ENCODE measurements at places on chromosomes 2 and 18.
A peak's percentile ranks its signal among the peaks of the same experiment; 100 is the strongest.

GRCh38 chr2:96962567-96963203, 23.7 kb downstream of the FAM178B start:
- peak; percentile 49 for DNase-seq

DNA sequence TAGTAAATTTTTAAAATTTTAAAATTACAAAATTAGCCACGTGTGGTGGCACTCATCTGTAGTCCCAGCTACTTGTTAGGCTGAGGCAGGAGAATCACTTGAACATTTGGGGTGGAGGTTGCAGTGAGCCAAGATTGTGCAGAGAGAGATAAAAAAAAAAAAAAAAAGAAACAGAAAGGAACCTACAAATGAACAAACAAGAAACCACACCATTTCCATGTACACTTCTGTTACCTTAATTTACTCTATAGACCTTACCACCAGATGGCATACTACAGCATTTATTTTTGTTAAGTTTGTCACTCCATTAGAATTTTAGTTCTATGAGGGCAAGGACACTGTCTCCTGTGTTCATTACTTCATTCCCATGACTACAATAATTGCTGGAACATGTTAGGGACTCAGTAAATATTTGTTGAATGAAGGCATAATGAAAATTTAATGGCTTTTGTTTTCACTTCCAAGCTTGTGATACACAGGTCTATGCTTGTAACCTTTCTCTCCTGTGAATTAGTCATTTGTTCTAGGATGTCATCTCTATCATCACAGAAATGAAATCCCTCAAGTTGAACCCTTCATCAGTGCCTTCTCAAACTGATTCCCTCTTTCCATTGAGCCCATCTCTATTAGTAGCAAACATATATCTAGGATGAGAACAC, 76.0 kb downstream of the ARHGAP15 start:
- no peak for DNase-seq

DNA sequence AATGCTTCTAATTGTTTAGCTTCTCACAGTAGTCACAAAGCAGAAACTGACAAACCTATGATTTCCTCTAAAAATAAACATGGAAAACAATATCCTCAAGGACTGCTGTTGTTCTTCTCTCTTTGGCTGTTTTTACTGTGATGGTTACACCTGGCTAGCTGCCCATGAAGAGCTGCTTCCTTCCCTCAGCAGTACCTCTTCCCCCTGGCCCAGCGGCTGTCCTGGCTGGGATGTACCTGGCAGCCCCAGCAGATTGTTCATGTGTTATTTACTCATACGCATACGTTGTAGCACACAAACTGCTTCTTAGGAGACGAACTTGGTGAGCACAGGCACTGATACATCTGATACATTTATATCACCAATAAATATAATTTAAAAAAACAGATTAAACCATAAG, 27.4 kb downstream of the NEMP2 start:
- DNase-seq = no peak

DNA sequence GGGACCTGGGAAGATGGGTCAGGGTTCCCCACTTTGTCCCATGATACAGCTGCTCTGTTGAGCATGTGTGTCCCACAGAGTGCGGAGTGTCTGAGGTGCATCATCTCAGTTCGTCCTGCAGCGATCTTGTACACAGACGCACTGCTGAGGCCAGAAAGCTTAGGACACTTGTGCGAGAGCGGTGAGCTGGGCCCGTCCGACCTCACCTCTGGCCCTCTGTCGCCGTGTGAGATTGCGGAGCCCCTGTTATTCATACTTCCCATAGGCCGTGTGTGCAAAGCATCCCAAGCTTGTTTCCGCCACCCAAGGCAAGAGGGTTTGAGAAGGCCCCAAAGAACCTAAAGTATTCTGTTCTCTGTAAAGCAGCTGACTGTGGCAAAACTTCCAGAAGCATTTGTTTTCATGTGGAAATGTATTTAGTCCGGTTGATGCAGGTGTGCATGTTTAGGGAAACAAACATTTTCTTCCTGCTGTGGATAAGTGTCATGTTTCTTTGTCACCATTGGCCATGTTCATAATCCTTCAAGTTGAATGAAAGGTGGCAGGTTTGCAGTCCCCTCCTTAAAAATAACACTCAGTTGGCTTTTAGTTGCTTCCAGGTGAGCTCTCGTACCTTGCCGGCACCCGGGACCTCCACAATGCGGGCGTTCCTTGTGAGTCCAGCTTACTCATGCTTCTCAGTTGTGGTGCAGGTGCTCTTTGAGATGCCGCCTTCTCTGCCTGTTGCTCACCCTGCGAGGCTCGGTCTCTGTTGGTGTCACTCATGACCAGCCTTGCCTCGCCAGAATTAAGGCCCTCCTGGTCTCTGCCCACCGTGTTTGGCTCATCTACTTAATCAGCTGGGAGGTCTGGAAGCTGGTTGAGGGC, 5.3 kb downstream of the AGAP1 start:
- DNase-seq = no peak

GRCh38 chr2:54456362-54456611, 160 bp downstream of the SPTBN1 start:
- no peak for DNase-seq

DNA sequence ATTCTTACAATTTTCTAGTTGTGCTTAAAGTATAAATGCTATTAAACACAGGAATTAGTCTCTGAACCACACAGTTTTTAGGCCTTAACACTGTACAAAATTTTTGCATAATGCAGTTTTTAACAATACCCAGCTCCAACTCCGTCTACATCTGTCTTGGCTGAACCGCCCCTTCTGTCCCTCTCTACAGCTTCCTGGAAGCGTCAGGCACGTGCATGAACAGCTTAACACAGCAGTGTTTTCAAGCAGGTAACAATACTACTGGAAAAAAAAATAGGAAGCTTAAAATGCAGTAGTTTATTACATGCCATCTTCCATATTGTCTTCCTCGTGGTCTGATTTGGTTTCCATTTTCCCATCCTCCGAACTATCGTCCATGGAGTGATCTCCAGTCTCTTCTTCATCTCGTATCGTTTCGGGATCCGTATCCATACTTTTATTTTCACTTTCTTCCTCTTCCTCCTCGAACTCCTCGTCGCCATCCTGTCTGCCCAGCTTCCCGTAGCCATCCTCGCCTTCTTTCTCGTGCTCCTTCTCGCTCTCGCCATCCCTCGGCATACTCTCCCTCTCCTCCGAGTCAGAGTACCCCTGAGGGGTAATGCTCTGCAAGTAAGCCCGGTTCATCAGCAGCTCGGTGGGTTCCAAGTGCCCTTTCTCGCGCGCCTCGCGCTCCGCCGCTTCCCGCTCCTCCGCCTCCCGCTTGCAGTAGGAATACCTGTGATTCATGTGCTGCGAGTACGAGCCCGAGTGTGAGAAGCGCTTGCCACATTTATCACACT, 130.6 kb downstream of the ZEB2 start:
- no peak for DNase-seq

- no peak for DNase-seq
Observed at GRCh38 chr2:126902859-126903258, 4.2 kb downstream of the TEX51 start.

- DNase-seq = no peak
Observed at GRCh38 chr2:161946489-161947107, 127.4 kb downstream of the DPP4 start.

- no peak for DNase-seq
Observed at GRCh38 chr2:131122496-131122895, 17.4 kb downstream of the PLEKHB2 start.

DNA sequence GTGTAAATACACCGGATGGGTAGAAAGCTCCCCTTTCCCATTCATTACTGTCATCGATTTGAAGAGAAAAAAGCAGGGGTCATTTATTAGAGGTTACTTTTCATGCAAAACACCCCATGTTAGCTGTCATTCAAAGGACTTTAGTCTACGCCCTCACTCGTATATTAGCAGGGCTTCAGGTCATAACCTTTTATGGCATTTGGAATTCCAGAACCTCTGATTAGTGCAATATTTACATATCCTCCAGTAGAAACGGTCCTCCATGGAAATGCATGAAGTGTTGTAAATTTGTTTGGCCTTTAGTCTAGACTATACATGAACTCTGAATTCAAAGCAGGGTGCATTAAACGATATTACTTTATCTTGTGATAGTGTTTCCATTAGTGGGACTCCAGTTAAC, 180.5 kb downstream of the ZNF516 start:
- no peak for DNase-seq

DNA sequence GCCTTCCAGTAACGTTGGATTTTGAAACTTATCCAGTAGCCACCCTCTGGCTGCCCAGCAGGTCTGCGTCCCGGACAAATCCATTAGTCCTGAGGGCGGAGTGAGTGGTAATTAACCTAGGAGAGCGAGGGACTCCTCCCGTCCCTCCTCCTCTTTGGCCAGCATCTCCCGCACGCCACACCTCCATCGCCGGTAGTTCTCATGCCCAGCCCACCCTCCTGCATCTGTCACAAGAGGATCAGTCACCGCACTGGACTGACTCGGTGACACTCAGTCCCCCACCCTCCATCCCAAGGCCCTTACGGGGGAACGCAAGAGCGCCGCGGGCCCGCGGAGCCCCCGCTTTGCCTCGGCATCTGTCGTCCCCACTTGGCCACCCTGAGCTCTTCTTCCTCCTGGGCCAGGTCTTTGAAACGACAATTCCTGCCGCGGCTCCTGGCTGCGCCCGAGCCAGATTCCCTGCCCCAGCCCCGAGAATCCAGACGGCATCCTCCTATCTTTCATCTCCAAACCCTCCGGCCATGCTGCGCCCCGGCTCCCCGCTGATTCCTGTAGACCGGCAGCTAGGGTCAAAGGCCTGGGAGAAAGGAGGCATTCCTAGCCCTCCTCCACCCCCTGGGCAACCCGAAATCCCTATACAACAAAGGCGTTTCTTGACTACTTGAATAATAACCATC, 77.5 kb downstream of the EIF2AK3 start:
- DNase-seq = no peak

- DNase-seq = no peak
Observed at GRCh38 chr18:2537296-2537695, 34.0 kb downstream of the METTL4 start.

DNA sequence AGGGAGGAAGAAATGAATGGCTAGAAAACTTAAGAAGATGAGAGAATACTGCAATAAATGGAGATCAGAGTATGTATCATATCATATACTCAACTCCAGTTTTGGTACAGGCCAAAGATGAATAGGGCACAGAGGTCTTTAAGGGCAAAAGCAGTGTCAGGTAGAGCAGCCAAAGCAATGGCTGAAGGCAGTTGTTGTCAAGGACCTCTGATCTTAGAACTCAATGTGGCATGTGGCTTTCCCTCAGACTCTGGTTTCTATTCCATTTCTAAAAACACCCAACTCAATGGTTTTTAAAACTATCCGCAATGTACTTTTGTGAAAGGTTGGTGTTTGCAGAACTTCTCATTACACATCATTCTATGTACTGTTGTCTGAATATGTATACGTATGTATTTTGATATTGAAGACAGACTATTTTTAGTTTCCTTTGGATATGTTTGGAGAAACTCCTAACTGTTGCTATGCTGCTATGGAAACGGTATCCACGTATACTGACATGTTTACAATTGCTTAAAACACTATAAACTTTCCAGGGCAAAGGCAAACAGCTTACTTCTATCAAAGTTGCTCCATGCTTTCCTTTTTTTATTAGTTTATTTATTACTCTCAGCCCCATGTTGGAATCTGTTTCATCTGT, 58.1 kb upstream of the PELI1 start:
- no peak for DNase-seq

GRCh38 chr2:165277295-165277694, 38.1 kb downstream of the SCN2A start:
- no peak for DNase-seq

DNA sequence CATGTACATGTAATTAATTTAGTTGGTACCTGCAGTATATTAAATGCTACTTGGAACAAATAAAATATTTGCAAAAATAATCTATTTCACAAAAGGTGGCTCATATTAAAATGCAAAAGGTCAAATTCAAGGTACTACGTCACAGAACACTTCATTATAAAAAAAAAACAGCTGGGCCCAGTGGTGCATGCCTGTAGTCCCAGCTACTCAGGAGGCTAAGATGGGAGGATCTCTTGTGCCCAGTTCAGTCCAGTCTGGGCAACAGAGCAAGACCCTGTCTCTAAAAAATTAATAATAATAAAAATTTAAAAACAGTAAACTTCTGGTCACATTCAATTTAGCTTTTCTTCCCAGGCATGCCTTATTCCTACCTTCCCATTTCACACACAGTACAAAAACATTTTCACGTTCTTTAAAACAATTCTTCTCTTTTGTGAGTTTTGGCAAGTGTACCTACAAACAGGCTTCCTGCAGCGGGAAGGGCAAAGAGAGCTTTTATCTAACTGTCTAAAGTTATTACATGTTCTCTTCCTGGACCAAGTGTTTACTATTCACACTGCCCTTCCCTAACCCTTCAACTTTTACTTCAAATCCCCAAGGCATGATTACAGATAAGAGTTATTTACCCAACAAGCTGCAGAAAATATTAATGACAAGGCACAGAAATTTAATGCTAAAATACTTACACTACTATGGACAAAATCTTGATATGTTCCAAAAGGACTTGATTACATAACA, 10.7 kb downstream of the BAZ2B start:
- no peak for DNase-seq

GRCh38 chr2:231715988-231716616, 7.8 kb downstream of the PTMA start:
- no peak for DNase-seq

GRCh38 chr18:9612977-9613376, 1.4 kb downstream of the PPP4R1 start:
- DNase-seq = no peak

DNA sequence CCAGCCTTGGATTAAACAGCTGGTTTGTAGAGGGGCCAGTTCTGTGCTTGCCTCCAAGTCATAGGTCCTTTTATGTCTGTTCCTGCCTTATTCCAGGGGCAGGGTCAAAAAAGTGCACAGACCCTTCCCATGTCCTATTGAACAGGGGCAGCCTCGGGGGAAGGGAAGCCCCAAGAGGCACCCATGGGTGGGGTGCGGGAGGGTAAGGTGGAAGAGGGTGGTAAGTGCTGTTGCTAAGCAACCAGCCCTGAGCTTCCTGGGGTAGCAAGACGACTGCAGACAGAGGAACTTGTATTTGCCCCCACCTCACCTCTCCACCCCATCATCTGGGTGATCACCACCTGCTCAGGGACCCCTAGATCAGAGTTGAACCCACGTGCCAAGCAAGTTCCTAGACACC, 7.7 kb downstream of the DNMT3A start:
- DNase-seq = no peak

DNA sequence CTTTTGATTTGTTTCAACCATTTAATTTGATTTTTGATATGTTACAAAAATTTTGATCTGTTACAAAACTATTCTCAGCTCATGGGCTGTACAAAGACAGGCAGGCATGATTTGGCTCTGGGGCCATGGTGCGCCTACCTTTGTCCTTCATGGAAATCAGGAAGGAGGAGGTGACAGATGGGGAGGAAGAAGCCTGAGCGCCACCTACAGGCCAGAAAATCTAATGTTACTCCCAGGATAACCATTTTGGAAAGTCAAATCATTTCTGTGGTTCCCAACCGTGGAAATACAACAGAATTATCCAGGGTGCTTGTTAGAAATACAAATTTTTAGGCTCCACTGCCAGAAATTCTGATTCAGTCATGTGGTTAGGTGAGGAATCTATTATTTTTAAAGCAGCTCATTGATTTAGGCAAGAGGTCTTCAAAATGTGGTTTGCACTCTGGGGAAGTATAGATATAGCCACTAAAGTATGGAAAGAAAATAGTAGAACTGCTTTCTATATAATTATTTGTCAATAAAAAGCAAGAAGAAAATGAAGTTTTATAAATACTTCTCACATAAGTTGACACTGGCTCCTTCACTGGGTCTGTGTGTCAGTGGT, 93.9 kb downstream of the EVA1A start:
- DNase-seq = no peak
